ENCODE measurements at places on chromosomes 3 and 15.

DNA sequence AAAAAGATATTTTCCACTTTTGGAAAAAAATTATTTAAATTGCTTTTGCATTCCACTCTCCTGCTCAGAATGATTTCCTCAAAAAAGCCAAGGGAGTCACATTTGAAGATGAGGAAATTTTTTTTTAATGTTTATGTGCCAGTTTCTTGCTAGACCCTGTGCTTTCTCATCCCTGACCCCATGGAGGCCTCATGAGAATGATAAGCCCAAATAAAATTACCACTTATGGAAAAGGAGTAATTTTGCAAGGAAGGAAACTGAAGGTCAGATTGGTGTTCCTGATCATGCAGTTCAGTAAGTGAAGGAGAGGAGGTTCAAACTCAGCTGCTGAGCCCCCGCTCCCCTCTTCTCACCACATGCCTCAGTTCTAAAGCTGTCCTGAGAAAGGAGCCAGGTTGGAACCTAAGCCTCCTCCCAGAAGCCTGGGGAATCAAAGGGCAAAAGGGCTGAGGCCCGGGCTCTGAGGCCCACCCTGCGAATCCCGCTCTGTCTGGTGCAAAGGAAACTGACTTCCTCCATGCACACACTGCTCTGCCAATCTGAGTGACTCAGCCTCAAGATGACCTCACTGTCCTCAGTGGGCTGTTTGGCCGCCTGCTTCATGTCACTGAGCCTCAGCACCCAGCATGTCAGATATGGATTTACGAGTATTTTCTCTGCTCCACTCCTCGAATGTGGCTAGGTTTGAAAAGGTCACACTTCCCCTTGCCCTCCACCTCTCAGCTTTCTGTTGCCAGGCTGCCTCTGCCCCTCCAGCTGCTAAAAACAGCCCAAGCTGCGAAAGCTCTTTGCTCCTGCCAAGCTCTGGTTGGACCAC is 56.9 kb upstream of the FLNB start:
- DNase-seq: peak; percentile 82

GRCh38 chr3:117407317-117407716 is 697.7 kb downstream of the TUSC7 start:
- DNase-seq: no peak

DNA sequence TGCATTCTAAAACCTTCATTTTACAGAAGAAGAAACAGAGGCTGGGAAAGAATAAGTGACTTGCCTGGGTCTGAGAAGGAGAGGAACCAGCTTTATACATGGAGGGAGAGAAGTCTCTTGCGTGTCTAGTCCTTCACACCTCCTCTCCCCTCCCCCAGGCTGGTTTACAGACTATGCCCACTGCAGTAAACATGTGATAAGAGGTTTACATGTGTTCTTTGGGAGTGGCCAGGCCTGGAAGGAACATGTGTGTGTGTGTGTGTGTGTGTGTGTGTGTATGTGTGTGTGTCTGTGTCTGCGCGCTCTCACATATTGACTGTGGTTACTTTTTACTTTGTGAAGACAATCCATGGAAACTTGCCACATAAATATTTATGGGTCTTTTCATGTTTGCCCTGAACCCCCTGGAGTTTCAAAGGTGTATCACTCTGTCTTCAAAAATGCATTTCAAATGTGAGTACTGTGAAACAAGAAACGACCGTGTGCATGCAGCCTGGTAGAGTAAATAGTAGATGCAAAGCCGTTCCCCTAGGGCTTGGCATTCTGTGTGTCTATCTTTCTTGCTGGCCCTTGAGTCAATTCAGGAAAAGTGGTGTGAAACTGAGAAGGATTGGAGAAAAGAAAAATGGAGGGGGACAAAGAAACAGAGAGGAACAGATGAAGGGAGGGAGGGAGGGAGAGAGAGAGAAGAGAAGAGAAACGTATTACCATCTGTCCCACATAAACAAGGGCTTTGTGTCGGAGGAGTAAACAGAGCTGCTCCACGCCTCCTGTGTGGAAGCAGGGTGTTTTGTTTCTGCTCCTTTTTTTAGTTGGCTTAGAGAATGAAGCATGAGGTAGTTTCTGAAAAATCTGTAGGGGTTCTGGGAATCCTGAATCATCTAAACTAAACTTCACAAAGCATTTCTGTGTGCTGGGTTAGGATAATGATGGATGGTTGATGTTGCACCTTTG is 51.7 kb downstream of the CLDN11 start:
- no peak for DNase-seq

DNA sequence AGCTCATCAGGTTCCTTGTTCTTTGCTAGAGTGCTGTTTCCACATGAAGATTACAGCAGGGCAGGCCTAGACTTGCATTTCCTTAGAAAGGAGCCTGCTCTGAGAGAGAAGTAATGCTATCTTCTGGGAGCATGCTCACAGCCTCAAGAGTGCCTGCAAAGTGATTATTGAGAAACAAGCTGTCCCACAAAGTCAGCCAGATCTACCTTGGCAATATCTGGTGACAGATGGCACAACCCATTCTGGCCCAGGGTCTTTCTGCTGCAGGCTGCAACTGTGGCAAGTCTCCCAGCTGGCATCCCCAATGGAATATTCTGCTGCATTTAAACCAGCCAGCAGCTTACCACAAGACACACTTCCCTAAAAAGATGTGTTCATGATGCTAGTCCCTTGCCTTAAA is 29.3 kb downstream of the MTMR10 start:
- DNase-seq: no peak

DNA sequence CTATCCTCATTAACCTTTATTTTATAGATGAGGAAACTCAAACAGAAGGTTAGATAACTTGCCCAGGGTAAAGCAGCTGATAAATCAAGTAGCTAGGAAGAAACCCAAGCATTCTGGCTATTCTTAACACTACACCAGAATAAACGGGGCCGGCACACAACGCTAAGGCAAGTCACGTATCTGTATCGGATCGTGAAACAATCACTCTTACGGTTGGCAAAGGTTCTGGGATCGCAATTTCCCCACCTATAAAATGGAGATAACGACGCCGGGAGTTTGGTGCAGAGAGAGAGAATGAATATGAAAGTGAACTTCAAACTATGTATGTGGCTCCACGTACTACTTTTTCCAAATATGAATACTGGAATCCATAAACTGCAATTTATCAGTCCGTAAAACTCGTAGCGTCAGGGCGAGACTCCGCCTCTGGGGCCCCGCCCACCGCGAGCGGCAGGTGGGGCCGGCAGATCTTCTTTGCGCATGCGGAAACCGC is 252 bp upstream of the ARMC8 start:
- DNase-seq: peak; percentile 67

DNA sequence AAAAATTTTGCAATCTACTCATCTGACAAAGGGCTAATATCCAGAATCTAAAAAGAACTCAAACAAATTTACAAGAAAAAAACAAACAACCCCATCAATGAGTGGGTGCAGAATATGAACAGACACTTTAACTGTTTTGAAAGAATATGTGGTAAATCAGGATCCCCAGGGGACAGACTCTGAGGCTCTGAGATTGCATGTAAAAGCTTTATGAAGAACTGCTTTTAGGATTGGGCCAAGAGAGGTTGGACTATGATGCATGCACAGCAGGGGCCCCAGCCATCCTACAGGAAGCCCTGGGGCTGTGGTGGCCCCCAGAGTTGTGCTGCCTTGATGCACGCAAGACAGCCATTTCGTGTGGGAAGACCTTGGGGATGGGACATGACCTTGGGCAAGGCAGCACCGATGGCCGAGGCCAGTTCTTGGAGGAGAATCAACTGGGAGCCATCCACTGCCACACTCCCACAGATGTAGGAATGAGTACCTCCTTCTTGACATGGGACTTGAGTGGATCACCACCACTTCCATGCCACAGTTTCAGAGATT is 298.1 kb upstream of the THBS1 start:
- no peak for DNase-seq

GRCh38 chr3:99545941-99546580 is 92.3 kb upstream of the COL8A1 start:
- DNase-seq: peak; percentile 71

DNA sequence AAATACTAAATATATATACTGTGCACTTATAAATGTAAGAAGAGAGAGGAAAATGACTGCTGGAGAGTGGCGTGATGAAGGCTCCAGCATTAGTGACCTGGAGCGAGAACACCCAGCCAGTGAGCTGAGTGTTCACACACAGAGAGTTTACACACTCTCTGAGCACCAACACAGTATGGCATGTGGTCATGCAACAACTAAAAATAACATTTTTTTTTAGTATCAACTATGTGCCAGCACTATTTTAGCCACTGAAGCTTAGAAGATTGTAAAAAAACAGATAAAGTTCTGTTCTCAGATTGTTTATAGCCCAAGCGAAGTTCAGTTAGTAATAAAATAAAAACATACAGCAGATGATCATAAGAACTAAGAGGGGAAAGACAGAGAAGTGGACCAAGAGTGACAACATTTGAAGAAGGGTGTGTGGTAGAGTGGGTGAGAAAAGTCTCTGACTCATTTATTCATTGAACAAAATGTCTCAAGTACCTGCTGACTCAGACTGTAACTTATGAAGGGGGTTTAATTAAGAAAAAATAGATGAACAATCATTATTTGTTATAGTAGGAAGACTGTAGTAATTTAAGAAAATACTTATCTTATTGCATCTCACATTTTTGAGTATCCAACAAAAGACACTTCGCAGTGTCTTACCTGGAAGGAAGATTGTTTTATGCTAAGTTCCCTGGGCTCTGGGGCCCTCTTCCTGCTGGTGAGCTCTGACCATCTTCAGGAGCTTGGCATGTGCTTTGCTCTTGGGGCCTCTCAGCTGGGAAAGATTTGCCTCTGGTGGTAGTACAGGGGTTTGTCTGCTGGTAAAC is 43.8 kb downstream of the GAP43 start:
- DNase-seq: no peak

GRCh38 chr3:64138046-64138445 is 87.2 kb downstream of the PRICKLE2 start:
- DNase-seq: no peak

GRCh38 chr3:81005992-81006391 is 755.5 kb downstream of the GBE1 start:
- no peak for DNase-seq

DNA sequence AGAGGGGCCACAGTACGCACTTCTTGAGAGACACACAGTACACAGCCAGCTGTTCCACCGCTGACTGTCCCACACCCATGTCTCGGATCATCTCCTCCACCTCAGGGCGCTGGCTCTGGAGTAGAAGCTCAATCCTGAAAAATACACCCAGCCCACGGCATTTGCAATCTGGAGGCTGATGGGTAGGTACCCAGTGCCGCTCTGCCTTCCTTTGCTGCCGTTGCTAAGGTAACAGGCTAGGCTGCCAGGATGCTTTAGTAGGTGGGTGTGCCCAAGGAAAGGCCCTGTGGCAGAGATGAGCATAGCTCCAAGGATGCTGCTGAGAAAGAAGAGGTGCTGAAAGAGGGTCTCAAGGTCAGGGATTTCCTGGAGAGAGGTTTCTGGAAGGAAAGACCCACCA is 14.6 kb downstream of the TRAIP start:
- no peak for DNase-seq

GRCh38 chr3:119652306-119653033 is 7.9 kb downstream of the POPDC2 start:
- DNase-seq: no peak

GRCh38 chr15:90367576-90367975 is 15.5 kb downstream of the ZNF774 start:
- DNase-seq: no peak

- DNase-seq: no peak
Observed at GRCh38 chr15:40340038-40340739, 550 bp downstream of the CCDC9B start.

DNA sequence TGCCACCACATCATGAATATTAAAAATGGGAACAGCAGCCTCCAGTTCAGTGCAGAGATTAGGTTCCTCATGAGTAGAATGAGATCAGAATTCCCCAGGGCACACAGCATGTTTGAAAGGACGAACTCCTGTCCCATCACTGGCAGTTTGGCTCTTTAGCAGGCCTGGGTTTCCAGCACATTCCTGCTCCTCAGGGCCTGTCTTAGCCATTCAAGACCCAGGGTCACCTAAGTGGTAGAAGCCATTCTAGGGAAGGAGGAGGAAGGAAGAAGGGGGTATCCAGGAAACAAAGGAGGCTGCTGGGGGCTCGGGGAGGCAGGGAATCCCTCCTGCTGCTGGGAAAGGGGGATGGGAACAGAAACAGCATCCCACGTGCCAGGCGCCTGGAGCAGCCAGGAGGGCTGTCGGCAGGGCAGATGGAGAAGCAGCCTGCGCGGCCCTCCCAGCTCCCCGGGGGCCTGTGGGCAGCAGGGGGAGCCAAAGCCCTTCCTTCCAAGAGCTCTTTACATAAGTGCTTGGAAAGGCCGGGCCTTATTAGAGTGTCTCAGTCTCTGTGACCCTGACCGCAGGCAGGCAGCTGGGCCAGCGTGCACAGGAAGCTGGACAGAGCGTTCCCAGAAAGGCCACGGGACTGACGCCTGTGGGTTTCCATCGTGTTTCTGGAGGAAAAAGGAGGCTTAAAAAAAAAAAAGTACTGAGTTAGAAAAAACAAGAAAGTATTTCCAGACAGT is 24.7 kb downstream of the LOXL1 start:
- DNase-seq: peak; percentile 86

DNA sequence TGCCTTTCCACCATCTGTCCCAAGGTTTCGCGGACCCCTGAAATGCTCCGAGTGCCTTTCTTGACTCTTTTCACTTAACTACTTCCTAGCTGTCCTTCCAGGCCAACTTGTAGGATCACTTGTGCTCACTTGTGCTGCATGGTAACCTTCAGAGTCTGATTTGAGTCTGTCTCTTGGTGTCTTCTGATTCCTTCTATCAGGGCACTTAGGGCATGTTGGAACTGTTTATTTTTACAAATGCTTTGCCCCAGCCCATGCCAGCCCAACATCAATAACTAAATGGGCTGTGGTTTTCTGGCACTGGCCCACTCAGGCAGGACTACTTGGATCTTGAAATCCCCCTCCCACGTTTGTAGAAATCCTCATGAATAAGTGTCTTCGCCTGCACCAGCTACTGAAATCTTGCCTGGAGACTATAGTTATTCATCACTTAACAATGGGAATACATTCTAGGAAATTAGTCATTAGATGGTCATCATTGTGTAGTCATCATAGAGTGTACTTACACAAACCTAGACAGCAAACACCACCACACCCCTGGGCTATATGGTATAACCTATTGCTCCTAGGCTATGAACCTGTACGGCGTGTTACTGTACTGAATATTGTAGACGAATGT is 123.1 kb upstream of the STRIT1 start:
- no peak for DNase-seq

- no peak for DNase-seq
Observed at GRCh38 chr3:112856537-112856936, 9.9 kb upstream of the CD200R1L start.

GRCh38 chr3:124982855-124983254 is 48.3 kb upstream of the MUC13 start:
- no peak for DNase-seq

DNA sequence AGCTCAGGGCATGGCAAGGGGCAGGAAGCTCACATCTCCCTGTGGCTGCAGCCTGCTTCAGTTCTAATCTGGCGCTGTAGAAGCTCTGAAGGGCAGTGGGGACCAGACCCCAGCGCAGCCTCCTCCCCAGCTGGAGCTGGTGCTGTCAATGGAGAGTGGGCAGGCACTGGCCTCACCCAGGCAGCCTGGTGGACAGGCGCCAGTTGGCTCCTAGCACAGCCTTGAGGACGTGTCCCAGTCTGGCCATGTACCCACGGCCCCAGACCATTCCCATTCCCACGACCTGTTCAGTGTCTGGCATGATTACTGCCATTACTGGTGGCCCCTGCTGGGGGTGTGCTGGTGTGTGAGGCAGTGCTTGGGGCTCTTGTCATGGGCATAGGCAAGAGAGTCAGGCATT is 16.3 kb downstream of the TYRO3 start:
- no peak for DNase-seq

Measured in pulmonary artery endothelial cell (primary cell).